ENCODE measurements at places on chromosomes 1 and 21.

DNA sequence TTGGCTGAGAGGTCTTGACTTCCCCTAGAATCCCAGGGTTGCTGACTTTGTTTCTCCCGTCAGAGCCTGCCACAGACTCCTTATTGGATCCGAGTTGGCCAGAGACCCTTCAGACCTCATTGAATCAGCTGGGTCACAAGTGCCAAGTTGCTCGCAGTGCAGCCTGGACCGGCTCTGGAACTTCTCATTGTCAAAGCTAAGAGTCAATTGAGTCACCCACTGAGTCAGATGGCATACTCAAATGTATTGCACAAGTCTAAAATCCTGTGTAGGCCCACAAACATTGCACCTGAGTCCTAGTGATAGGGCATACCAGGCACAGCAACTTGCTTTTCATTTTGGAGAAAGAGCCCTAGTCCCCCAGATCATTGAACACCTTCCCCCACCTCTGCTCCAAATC is 20.4 kb upstream of the SCAF4 start:
- DNase-seq, result no peak

DNA sequence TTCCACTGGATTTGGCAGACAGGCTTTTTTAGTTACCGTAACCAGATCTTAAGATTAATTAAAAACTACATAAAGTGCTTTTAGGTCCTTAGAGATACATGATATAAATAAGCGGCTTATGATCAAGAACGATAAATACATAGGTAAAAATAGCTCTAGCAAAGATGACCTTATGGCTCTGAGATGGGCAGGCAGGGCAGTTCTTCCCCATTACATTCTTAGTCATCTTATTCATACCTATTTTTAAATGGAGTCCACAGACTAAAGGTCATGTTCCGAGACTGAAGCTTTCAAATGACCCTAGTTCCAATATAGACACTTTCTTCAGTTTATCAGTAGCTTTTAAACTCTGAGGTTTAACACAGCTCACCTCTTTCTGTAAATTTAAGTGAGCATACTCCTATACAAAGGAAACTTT is 4.3 kb downstream of the MCL1 start:
- no peak for DNase-seq

DNA sequence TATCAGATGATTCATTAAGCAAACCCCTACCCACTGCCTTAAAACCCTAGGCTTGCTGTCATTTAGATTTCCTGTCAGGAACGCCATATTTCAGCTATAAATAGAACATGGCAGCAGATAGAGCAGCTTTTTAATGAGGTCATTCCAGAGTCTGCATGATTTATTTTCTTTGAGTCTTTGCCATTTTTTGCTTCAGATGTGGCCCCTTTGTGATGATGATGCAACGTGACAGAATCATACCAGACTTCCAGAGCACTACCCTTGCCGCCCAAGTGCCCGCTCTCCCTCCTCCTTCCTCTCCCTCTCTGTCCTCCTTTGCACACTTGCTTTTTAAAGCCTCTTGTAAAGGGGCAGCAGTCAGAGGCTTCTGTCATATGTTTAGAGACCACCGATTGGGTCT is 55.5 kb upstream of the TRIM67 start:
- DNase-seq, result no peak

DNA sequence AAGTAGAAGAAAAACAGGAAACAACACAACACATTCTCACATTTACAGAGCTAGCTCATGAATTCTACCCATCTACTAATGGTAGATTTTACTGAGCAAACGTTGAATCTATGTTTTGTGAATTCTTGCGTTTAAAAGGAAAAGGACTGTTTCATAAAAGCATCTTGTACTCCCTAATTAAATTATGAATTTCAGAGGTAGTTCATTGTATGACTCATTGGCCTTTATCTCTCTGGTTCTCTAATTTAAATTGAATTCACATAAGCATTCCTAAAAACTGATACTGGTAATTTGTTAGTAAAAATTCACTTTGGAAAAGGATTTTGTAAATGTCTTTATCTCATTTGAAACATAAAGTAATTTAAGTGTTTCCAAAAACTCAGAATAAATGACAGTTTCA is 687.3 kb downstream of the BRINP3 start:
- no peak for DNase-seq

DNA sequence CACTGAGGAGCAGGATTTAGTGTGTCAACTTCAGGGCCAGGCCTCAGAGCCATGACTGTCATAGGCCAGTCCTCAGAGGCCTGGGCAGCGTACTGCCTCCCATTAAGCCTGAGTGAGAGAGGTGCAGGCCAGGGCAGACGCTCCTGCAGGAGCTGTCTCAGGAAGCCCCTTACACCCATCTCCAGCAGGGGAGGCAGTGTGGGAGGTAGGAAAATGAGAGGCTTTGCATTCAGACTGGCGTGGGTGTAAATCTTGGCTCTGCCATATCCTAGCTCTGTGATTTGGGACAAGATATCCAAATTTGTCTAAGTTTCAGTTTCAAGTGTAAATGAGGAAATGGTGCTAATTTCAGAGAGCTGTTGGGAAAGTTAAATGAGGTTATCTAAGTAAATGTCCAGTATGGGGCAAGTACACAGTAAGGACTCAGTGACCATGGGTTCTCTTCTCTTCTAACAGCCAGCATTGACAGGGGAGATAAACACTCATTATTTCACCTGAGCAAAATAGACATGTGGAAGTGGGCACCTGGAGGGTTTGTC is 184.1 kb downstream of the ZSCAN20 start:
- no peak for DNase-seq

DNA sequence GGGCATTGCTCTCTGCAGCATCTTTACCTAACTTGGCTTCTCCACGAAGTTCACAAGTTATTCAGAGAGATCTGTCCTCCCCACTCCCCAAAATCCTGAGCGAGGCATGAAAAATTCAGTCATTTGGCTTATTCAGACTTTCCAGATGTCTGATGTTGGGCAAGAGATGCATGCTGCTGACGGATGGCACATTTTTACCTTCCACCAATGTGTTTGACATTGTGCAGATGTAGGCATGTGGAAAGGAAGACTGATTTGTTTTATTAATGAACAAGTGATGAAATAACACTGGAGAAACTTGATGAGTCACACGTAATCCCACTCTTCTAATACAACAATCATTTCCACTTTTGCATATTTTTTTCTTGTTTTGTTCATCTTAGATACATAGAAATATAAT is 86.7 kb downstream of the C1orf94 start:
- no peak for DNase-seq

DNA sequence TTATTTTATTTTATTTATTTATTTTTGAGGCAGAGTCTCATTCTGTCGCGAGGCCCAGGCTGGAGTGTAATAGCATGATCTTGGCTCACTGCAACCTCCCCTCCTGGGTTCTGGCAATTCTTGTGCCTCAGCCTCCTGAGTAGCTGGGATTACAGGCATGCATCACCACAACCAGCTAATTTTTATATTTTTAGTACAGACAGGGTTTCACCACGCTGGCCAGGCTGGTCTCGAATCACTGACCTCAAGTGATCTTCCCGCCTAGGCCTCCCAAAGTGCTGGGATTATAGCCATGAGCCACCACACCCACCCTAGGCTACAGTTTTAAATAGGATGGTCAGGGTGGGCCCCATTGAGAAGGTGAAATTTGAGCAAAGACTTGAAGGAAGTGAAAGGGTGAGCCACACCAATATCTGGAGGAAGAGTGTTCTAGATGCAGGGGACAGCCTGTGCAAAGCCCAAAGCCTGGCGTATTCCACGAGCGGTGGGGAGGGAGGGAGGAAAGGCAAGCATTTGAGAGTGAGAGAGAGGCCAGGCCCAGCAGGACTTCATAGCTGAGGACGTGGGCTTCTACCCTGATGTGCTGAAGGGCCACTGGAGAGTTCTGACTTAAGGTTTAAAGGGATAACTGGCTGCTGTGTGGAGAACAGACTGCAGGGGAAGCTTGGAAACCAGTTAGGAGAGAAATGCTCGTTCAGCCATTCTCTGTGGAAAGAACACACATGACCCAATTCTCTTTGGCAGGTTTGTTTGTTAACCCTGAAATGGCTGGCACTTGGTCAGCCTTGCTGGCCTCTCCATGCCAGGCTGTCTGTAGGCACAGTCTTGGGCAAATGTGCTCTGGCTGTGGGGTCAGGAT is 62.6 kb upstream of the FAM20B start:
- no peak for DNase-seq

DNA sequence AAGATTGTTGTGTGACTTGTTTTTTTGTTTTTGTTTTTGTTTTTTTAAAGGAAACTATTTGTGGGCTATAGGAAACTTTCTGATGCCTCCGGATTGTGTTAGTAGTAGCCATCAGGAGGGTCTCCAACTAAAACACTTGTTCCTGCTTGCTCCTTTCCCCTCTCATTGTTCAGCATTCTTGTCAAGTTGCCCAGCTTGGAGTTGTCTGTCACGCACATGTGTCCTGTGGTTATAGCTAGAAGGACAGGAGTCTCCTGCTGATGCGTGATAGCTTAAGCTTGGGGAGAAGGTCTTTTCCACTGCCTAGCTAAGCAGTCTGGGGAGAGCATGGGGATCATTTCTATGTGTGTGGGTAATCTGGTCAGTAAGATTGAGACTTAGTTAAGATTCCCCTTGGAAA is 3.2 kb upstream of the LYPLA2 start:
- DNase-seq, result no peak

- no peak for DNase-seq
Measured at GRCh38 chr1:163758977-163759670, 437.4 kb downstream of the NUF2 start.

GRCh38 chr1:184910691-184911091 is 63.6 kb downstream of the NIBAN1 start:
- DNase-seq, result no peak

- DNase-seq, result no peak
Measured at GRCh38 chr21:45132841-45133573, 58.6 kb downstream of the ADARB1 start.
